ENCODE measurements at places on chromosomes 5 and 9. TPM values are rescaled to one million over a fixed set of nuclear protein-coding genes. Genes with fewer than 3 reads are reported as not detected.

Gene LCN15
- total RNA-seq: not detected

Gene C5orf63
- total RNA-seq: 2.7 TPM

Gene MEIKIN
- total RNA-seq: not detected

Gene CATSPER3
- 0.12 TPM for total RNA-seq

Gene CCNO
- total RNA-seq: 0.22 TPM
